ENCODE measurements at places on chromosomes 1 and 21. TPM values are rescaled to one million over a fixed set of nuclear protein-coding genes. Genes with fewer than 3 reads are reported as not detected.

SPRR2A gene
- total RNA-seq, result not detected

ST6GALNAC5 gene
- total RNA-seq, result 0.44 TPM

NADK gene
- 31.1 TPM for total RNA-seq

ERG gene
- total RNA-seq, result 0.44 TPM

ARHGAP30 gene
- total RNA-seq, result not detected

KRTAP10-3 gene
- total RNA-seq, result not detected

NR5A2 gene
- not detected for total RNA-seq

OLFML3 gene
- 139 TPM for total RNA-seq

AMY1A gene
- total RNA-seq, result not detected

Data from smooth muscle cell of trachea (primary cell).